Activated naive CD4-positive, alpha-beta T cell treated with anti-CD3 and anti-CD28 coated beads, Interleukin-2, amount 10 ng/mL, durations not matched to agents 7 days and 5 days (primary cell): ENCODE measurements at places on chromosomes 16 and 17.

- DNase-seq: peak; percentile 85
Measured at GRCh38 chr17:76382803-76383545, 1.4 kb upstream of the SPHK1 start.

GRCh38 chr16:48143812-48144368 lies 11.9 kb downstream of the ABCC12 start:
- DNase-seq: no peak

DNA sequence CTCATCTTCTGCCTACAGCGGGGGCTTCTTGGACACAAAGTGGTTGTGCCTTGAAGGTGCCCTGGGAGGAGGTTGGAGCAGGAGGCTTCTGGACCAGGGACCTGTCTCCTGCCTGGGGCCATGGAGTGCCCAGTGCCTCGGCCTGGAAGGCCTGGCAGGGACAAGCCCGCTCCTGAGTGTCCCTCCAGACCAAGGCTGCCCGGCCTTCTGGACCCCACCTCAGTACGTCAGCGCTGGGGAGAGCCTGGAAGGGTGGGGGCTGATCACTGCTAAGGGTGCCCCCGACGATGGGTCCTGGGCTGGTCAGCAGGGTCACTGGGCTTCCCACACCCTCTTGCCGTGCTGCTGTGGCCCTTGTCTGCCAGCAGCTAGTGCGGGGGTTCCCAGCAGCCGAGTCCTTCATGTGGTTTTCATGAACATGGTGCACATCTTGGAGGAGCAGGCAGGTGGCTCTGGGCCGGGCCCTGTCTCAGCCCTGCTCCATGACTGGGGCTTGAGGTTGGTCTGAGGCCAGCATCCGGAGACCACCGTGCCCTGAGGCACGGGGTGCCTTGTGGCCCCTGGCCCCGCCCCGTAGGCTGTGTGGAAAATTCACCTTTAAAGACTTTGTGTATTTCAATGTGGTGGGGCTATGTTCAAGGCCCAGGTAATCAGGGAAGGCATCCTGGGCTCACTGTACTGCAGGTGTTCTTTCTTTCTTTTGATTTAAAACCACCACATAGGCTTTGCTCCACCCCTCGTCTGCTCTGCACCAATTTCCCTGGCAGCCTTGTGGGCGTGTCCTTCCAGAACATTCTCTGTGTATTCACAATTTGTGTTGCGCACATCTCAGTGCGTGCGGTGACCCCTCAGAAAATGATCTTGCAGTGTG lies 22.4 kb downstream of the MGRN1 start:
- peak; percentile 43 for DNase-seq

GRCh38 chr16:88856122-88856827 lies 472 bp downstream of the GALNS start:
- DNase-seq: no peak

GRCh38 chr17:41642252-41643156 lies 18.1 kb upstream of the KRT17 start:
- no peak for DNase-seq

DNA sequence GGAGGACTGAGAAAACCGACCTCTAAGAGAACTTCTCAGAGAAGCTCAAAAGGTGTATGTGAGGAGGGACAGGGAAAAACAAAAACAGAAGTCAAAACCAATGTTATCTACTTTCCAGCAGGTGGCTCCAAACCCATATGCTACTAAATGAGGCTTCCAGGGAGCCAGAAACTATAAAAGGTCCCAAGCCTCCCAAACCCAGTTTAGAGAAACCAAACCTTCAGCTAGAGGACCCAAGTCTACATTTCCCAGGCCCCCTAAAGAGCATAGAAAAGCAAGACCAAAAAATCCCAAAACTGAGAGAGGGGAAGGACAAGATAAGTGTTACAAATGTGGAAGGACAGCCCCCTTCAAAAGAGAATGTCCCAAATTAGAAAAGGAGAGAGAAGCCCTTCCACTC lies 3.7 kb downstream of the HPR start:
- no peak for DNase-seq

GRCh38 chr16:82562183-82562683 lies 64.5 kb upstream of the CDH13 start:
- DNase-seq: no peak

DNA sequence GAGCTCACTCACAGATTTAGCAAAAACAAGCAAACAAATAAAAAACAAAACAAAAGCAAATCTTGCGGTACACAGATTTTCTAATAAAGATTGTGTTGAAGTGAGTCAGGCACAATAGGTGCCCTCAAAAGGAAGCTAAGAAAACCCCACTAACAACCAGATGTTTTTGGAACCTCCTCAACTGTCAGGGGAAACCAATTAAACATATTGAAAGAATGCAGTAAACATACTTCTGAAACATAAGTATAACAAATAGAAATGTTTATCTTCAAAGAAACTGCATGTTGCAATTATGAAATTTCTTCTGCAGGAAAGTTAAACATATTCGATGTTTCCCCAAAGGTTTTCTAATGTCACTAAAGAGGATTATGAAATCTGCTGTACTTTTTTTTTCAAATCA lies 110.5 kb upstream of the CORO6 start:
- no peak for DNase-seq

- no peak for DNase-seq
Measured at GRCh38 chr16:81796583-81797346, 17.7 kb downstream of the PLCG2 start.

DNA sequence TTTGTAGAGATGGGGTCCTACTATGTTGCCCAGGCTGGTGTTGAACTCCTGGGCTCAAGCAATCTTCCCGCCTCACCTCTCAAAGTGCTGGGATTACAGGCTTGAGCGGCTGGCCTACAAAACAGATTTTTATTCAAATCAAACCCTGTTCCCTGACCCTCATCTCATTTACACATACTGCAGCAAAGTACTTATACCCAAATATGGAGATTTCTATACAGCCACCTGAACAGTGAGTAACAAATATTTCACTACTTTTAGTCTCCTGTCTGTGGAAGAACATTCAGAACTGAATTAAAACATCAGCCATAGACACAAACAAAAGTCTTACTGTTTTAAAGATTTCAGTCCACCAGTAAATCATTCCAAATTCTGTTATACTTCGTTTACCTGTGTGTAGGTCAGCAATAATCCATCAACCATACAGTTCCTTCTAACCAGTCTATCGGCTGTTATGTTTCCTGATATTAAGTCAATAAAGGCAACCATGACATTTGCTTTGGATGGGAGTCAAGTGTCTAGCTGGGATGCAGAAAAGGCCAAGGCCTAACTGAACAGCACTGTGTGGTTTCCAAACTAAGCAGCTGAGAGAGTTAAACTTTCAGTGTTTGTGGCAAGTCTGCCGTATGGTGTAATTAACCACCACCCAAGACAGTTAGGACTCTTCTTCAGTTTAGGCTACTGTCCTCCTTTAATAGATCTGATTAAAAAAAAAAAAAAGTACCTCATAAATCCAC lies 22.3 kb downstream of the ERN1 start:
- no peak for DNase-seq

GRCh38 chr16:86575754-86576557 lies 2.4 kb upstream of the FOXL1 start:
- peak; percentile 75 for DNase-seq

DNA sequence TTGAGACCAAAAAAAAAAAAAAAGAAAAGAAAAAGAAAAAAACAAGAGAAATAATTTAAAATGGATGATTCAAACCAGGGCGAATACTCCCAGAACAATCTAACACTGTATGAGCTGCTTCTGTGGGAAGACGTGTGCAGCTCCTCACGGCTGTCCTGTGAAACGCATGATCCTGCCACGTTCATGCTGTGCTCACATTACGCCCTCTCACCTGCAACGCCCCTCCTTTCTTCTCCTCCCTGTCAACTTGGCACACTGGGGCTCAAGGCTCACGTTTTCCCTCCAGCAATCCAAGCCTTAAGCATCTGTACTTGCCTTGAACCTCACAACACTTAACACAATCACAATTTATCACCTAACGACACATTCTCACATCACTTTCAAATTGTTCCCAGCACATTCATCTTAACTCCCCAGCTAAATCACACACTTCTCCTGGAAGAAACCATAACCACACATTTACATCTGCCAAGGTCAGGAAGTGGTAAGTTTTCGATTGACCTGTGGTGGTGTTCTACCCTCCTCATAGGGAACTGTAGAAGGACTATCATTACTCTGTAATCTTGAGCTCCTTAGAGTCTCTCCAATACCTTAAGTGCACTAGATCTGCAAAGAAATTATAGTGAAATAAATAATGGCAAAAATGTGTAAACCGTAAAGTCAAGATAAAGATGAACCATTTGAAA lies 29.1 kb downstream of the MBTPS1 start:
- DNase-seq: no peak

DNA sequence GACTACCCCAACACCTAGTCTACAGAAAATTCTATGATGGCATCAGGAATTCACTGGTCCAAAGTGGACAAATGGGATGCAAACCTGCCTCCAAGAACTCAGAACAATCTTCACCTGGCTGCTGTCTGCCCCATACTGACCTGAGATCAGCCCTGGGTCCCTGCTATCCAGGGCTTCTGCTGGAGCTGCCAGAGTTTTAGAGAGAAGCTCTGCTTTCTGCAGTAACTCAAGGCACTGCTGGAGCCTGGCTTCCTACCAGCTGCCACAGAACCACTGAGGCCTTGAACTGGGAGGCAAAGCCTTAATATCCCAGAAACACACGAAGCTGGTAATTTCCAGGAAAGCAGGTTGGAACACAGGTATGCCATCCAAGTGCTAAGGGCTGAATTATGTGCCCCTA lies 7.5 kb downstream of the TMEM170A start:
- no peak for DNase-seq

- no peak for DNase-seq
Measured at GRCh38 chr16:22353191-22353919, 21.1 kb downstream of the CDR2 start.

DNA sequence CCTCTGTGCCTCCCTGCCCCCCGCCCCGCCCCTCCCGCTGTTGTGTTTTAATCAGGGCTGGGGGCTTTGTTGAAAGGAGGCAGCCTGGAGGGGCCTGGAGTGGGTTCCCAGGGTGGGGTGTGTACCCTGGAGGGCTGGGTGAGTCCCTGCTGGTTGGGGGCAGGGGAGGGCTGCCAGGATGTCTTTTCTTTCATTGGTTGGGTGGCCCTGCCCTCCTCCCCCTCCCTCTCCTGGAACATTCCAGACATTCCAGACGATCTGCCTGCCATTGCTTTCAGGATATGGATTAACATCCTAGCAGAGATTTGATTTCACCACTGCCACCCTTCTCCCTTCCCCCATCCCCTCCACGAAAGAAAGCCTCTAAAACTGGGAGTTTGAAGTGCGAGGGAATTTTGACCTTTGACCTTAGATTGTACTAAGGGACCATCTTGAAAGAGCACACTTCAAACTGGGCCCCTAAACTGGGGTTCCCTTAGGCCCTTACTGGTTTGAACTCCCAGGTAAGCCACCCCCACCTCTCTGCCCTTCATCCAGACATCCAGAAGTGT lies 25.3 kb downstream of the IGF2BP1 start:
- DNase-seq: no peak

DNA sequence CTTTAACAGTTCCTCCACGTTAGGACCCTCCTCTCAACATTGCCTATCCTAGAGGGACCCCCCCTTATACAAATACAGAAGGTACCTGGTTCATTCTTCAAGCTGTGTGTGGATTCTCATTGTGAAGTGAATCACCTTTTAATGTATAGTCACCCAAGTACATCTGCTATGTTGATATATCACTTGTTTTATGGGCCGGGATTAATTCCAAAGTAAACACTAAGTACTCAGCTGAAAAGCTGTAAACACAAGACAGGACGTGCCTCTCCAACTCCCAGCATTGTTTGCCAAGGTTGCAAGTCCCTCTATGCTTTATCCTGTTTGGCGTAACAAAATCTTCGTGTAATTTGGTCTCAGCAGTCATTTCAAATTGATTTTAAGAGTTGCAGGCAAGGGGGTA lies 123.6 kb downstream of the RBFOX1 start:
- DNase-seq: no peak

DNA sequence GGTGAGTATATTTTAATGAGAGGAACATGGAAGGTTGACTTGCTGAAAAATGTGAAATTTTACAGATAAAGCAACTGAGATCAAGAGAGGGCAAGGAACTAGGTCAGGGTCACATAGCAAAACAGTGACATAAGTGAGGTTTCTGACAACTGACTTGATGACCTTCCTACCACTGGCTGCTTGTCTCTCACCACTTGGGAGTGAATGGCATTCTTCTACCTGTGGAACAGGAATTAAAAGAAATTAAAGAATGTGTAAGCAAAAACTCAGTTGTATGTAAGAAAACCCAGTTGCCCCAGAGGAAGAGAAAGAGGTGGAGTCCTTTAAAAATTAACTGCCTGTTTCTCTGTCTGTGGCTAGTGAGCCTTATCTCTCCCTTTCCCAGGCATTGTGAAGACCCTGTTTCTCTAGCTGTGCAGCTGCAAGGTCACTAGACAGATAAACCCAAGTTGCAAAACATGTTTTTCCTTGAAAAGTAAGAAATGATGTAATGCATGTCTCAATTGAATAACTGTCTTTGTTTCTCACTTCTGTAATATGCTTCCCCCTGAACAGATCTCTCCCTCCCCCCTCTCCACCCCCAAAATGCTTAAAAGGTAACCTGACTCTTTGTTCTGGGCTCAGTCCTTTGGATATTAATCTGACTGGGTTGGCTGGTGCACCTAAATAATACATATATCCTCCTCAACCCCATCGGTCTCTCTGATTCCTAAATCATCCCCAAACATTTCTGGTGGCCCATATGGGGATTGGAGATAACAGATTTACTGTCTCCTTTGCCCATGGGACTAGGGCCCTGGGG lies 23.4 kb downstream of the ACSM1 start:
- no peak for DNase-seq

DNA sequence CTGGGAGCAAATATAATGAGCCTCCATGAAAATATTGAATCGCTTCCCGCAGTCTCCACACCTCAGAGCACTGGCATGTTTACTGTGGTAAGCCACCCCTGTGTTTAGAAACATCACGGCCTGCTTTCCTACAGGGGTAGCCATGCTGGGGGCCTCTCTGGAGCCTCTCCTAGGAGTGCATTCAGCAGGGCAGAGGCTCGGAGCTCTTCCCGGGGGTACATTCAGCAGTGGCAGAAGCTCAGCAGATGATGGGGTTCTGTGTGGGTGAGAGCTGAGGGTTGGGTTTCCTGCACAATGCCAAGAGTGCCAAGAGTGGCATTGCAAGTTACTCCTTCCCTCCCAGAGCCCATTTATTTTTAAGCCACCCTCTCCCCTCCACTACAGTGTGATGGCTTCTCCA lies 386.6 kb downstream of the SEC14L1 start:
- DNase-seq: peak; percentile 8

GRCh38 chr16:27458258-27458657 lies 56.3 kb downstream of the IL21R start:
- no peak for DNase-seq

DNA sequence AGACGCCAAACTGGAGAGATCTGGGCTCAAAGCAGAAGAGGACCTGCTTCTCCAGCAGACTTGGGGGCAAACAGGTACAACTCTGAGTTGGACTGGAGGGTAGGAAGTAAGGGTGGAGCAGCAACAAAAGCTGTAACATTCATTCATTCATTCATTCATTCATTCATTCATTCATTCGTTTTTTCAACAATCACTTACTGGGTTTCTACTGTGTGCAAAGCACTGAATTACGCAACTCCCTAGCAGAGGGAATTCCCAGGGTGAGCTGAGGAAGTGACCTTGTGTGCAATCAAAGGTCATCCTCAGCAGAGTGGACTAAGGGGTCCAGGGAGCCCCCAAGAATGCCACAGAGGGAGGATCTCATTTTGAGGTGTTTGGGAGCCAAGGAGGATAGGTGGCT lies 231.1 kb upstream of the SDK2 start:
- no peak for DNase-seq

- DNase-seq: no peak
Measured at GRCh38 chr17:59527325-59527917, 38.0 kb upstream of the DHX40 start.
